Activated CD4-positive, alpha-beta T cell treated with anti-CD3 and anti-CD28 coated beads, Interleukin-2, amount 50 U/mL, for 1 hour (primary cell): ENCODE measurements at places on chromosomes 2 and 18.

- no peak for DNase-seq
These were observed 47.1 kb downstream of the ZNF532 start for GRCh38 chr18:58911766-58912165.

GRCh38 chr18:23156134-23156533 lies 20.8 kb downstream of the CABLES1 start:
- no peak for DNase-seq

DNA sequence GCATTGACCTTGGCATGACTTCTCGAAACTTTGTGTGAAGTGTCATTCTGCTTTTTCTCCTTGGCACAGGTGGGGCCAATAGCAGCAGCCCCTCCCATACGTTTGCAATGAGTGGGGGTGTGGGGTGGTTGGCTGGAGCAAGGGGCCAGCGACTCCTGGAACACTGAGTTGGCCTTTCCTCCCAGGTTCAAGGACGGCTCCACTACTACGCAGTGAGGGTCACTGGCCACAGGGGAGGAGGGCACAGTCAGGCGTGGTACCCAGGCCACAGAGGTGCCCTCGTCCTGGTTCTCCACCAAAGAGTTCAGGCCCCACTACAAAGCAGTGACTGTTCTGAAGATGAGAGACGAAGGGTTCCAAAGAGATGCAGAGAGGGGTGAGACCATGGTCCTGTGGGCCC lies 70.6 kb upstream of the OTOS start:
- DNase-seq = no peak

- no peak for DNase-seq
These were observed 394.8 kb downstream of the LRRTM4 start for GRCh38 chr2:77127345-77127744.

- DNase-seq = no peak
These were observed 723.1 kb downstream of the TMEM182 start for GRCh38 chr2:103484906-103485305.

DNA sequence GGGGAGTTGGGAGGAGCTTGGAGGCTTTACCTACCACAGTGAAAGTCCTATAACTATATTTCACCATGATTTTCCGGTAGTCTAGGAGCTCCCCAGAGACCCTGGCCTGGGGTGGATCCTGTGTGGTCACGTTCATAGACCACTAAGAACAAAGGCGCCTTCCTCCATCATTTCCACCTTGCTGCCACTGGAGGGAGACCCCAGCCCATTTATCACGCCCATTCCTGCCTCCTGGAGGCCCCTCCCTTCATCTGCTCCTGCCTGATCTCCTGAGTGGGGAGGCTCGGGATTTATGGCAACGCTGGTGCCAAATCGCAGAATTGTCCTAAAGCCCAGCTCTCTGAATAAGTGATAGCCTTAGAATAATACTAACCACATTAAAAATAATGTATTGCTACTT lies 507.6 kb upstream of the SPHKAP start:
- DNase-seq = no peak

- no peak for DNase-seq
These were observed 1.9 kb upstream of the CABYR start for GRCh38 chr18:24136967-24137373.

DNA sequence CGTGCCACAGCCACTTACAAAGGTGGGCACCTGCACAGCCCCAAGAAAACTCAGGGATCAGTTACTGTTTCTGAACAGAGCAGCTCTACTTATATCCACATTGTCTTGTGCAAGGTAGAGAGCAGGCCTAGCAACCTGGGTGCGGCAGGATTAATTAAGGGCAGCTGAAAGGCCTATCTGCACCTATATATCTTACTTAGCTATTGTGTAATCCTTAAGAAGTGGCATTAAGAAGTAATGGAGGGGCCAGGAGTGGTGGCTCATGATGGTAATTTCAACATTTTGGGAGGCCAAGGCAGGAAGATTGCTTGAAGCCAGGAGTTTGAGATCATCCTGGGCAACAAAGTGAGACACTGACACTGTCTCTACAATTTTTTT lies 12.8 kb upstream of the ARL5A start:
- no peak for DNase-seq

- no peak for DNase-seq
These were observed 816 bp downstream of the CDH2 start for GRCh38 chr18:28175930-28176697.

DNA sequence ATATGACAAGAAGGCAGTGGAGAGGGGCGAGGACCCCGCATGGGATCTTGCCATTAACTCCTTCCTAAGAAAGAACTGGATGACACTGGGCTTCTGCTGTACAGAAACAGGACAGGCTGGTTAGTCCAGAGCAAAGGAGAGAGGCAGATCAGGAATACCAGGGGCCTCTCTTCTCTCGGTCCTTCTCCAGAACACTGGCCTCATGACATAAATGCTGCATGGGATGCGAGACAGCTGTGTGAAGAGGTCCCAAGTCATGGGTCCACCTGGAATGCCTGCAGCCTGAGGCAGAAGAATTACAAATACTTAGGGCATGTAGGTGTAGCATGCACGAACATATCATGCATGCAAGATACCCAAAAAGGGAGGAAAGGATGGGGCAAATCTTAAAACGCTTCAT lies 9.1 kb downstream of the MBOAT2 start:
- no peak for DNase-seq

DNA sequence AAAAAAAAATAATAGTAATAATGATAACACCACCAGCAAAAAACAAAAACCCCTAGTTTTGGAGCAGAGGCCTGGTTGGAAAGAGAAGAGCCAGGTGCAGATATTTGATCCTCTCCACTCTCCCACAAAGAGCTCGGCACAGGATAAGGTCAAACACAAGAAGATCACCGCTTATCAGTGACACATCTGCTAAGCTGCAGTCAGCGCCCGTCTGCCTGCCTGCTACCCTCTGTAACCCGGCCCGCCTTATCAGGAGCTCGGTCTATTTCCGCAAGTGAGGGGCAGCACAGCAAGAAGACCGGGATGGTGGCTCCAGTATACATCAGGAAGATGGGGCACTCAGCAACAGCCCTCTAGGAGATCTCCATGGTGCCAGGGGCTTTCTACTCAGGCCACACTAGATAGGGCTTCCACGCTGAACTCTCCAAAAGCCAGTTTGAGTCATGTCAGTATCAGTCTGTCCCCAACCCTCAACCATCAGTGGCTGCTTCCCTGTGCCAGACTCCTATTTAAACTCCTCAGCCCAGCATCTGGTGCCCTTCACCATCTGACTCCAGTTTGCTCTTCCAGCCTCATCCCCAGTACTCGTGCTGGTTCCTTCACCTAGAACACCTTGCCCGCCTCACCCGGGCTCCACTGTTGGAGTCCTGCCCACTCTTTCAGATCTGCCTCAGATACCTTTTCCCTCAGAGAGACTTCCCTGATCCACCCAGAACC lies 67.3 kb upstream of the PPP1CB start:
- DNase-seq = no peak

GRCh38 chr2:96985181-96985945 lies 1.0 kb downstream of the FAM178B start:
- DNase-seq = no peak

DNA sequence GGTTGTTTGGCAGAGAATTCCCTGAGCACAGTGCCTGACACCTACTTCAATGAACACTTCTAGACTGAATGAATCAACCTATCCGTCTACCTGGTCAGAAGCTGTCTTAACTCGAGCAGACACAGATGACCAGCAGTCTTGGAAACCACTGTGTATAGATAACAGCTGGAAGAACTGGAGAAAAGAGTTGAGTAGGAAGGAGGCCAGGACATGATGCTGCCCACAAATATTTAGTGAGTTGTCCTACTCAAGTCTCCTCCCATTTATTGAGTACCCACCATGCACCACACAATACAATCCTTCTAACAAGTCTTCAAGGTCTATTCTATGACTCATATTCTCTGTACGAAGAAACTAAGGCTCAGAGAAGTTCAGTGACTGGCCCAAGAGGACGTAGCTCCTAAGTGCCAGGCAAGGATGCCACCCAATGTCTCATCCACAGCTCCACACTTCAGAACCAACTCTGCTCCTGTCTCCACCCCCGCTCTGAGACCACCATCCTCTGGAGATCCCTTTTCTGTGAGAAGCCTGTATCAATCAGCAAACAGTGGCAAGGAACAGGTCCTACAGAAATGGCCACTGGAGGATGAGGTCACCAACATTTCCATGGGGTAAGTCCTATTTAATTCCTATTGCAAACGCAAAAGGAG lies 62.2 kb downstream of the GALNT14 start:
- DNase-seq = no peak

DNA sequence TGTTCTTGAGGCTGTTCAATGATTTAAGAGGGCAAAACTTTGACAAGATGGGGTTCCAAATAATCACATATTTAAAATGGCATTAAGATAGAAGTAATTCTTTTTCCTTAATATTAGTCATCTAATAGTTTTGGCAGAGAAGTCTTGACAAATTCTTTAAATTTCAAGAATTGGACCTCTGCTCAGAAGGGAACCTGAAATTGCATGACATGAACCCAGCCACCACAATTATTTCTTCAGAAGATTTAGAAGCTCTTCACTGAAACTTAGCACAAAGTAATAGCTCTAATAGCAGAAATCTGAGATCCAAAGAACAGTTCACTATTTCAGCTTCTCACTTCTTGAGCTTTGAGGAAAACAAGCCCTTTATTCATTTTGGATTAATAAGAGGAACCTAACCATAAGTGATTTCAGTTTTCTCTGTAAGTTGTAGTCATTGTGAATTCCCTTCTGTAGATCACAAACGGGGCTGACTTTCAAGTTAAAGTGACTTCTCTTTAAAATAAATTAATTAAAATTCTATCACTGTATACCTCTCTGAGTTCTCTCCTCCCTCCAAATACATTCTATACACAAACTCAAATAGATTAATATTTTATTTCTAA lies 100.6 kb upstream of the ITGA4 start:
- no peak for DNase-seq

DNA sequence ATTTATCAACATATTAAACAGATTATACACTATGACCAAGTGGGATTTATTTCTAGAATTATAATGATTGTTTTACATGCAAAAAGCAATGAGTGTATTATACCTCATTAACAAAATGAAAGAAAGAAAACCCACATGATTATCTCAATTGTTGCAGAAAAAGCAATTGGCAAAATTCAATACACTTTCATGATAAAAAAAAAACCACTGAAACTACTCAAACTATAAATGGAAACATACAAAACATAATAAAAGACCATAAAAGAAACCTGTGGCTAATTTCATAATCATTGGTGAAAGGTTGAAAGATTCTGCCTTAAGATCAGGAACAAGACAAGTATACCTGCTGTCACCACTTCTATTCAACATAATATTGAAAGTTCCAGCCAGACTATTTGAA lies 325.9 kb downstream of the AKAIN1 start:
- no peak for DNase-seq
